Dorsolateral prefrontal cortex (tissue), 122 donors: ENCODE measurements at places on chromosomes 7 and 10.

- no peak for DNase-seq
Measured at GRCh38 chr10:20977300-20977699, 80.2 kb upstream of the NEBL start.

- peak; percentile 9 for DNase-seq
Measured at GRCh38 chr10:124997771-124998623, 56.1 kb downstream of the ZRANB1 start.

GRCh38 chr7:94050046-94050445 lies 45.9 kb upstream of the BET1 start:
- DNase-seq, result no peak

- DNase-seq, result no peak
Measured at GRCh38 chr10:29033311-29033940, 255.4 kb upstream of the LYZL1 start.

DNA sequence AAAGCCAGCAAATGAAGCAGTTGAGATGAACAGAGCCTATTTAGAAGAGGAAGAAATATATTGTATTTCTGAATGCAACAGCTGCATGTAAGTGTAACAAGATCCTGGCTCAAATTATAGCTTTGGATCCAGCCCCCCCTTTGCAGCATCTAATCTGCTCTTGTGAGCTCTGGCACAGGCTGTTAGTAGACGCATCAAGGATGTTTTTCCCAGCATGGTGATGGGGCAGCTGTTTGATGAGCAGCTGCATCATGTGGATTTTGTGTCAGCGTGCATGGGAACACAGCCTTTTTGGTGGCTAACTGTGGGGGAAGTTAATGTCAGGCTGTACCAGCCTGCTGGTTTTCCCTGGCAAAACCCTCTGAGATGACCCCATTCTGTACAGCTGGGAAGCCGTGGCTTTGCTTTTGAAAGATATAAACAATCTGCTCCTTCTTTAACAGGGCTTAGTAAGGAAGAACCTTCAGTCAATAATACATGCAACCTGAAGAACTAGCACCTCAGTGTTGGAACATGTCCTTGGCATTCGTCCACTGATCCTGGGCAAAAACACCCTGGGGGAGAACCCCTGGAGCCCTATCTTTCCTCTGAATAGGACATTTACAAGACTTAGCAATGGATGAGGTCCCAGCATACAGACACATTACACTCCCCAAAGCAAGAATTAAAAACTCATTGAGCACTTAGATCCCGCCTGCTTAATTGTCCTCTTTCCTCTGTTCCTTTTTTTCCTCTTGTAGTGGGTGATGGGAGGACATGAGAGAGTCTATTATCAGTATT lies 70.6 kb downstream of the NPS start:
- DNase-seq, result peak; percentile 85

GRCh38 chr10:79329529-79329928 lies 17.7 kb upstream of the PPIF start:
- DNase-seq, result peak; percentile 28

- DNase-seq, result no peak
Measured at GRCh38 chr7:101177644-101178043, 2.4 kb downstream of the NAT16 start.

- no peak for DNase-seq
Measured at GRCh38 chr10:18333621-18334020, 193.4 kb downstream of the CACNB2 start.

- no peak for DNase-seq
Measured at GRCh38 chr7:5598769-5599371, 175.2 kb upstream of the TNRC18 start.

DNA sequence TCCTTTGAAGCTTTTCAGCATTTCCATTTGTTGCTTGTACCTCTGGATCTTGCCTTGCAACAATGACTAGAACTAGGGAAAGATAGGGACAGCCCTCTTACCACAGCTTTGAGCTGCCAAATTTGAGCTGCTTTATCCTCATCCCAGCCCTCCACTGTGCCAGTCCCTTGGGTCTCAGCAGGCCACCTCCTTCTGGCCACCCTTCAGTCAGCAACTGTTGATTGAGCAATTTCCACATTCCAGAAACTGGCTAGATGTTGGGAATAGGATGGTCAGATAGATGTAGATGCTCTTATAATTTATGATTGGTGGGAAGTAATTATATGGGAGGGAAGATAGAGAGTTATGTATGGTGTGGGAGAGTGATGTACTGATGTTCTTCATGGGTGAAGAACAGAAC lies 100.1 kb downstream of the ST7 start:
- DNase-seq, result no peak

GRCh38 chr10:63977329-63977923 lies 456.2 kb downstream of the REEP3 start:
- no peak for DNase-seq

DNA sequence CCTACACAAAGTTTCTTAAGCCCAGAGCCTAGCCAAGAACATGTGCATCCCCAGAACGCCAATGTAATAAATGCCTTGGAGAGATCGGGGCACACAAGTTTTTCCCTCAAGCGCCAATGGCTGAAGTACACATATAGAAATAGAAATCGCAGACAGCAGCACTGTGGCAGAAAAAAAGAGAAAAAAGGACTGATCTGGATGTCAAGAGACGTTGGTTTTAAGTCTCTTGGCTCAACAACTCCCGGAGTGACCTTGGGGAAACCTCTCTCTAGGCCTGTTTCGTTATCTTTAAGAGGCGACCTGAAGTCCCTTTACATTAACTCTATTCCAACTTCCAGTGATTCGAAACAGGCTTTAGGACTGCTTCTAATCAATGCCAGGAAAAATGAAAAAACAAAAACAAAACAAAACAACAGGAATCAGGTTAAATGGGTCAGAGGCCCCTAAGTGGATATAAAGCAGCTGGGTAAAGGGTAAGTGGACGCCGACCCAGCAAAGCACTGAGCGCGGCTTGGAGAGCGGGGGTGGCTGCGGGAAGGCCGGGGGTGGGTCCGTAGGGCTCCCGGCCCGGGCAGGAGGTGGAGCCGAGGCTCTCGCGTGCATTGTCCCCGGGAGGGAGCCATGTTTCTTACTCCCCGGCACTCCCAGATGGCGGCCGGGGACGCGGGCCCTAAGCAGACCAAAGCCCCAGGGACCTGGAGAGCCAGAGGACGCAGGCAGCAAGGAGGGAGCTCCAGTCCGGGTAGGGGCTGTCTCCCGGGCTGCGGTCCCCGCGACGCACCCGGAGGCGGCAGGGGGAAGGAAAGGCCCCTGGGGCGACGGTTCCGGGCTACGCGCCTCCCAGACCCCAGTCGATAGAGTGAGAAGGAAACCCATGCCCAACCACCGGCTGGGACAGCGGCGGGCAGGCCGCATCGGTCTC lies 757 bp downstream of the EIF3A start:
- no peak for DNase-seq

DNA sequence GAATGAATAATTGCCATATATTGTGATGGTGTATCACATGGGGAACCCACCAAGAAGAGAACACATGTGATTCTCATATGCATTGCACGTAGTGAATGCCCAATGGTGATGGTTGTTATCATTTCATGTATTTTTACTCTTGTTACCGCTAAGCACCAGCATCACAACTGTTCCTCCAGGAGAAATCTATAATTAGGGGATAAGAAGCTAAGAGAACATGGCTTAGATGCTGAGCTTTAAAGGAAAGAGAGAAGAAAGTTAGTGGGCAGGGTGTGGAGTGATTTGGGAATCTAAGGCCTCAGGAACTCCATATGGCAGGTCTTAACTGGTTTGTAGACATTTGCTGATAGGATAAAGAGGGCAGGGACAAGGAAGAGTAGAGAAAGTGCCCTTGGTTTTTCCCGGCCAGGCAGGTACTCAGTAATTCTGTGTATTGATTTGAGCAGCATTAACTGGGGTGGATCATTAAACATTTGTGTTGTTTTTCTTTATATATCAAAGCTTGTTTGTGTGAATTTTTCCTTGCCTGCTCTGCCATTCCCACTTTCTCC lies 145.9 kb downstream of the LRRC4 start:
- DNase-seq, result no peak

DNA sequence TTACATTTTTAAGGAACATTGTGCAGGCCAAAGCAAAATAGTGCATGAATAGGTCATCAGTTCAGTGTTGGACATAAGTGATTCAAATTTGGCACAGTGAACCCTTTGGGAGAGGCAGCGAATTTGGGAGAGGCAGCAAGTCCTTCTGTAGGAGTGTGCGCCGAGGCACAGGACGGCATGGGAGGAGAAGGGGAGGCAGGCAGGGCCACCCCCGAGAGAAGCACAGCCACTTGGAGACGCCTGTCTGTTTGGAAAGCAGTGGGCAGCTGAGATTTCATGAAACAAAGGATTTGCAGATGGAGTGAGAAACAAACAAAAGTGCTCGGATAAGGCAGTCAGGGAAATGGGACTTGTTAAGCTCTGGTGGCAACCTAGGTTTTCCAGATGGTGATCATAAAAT lies 30.6 kb downstream of the VIPR2 start:
- DNase-seq, result no peak

DNA sequence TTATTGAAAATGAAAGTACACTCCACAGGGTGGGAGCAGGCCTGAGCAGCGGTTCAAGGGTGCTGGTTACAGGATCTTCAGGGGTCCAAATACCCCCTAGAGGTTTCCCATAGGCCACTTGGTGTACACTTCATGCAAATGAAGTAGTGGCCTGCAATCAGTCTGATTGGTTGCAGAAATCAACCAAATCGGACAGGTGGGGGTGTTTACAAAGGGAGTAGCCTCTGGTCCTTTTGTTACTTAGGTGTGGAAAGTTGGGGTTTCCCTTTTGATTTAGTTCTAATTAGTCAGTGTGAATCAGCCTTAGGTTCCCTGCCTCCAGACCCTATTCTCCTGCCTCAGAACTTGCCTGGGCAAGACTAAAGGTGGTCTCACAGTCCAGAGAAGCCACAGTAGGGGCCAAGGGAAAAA lies 49.6 kb downstream of the SYPL1 start:
- DNase-seq, result no peak

GRCh38 chr7:37052705-37053104 lies 328.4 kb upstream of the AOAH start:
- DNase-seq, result no peak

GRCh38 chr10:122257041-122257440 lies 14.1 kb upstream of the BTBD16 start:
- no peak for DNase-seq

GRCh38 chr10:97178074-97178473 lies 7.7 kb downstream of the SLIT1 start:
- DNase-seq, result no peak

GRCh38 chr7:93327006-93327633 lies 95.0 kb downstream of the VPS50 start:
- no peak for DNase-seq

DNA sequence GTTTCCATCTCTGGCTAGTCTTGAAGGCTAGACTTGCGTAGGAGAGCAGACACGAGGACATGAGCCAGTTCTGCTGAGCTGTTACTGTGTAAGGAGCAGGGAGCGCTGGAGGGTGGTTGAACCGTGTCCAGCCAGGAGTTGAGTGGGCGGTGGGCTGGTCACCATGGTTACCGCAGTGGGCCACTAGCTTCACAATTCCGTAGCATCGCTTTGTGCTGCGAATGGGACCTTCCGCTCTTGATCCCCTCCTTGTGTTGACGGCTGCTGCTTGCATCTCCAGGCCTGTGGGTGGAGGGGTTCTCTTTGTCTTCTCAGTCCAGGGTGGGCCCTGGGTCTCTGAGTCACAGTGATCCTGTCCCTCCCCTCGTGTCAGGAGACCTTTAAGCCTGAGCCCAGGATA lies 49.4 kb upstream of the OCM start:
- DNase-seq, result peak; percentile 81
